Mesangial cell (primary cell): ENCODE measurements at places on chromosomes 11 and 22. TPM values are rescaled to one million over a fixed set of nuclear protein-coding genes. Genes with fewer than 3 reads are reported as not detected.

Gene UBQLN3
- total RNA-seq = not detected in 2 replicates

Gene NXPE2
- 0.16 TPM in 1 of 2 replicates, not detected in the other for total RNA-seq

Gene SMPD1
- total RNA-seq = 38.3 and 91.0 TPM in 2 replicates

Gene OR4A47
- not detected in 2 replicates for total RNA-seq

Gene FGF19
- total RNA-seq = not detected in 2 replicates

Gene OR51I1
- total RNA-seq = not detected in 2 replicates

Gene OR4D10
- not detected in 2 replicates for total RNA-seq

Gene SEC14L2
- total RNA-seq = 28.3 and 30.3 TPM in 2 replicates

Gene ELFN2
- total RNA-seq = 9.0 and 20.5 TPM in 2 replicates

Gene FOLR3
- not detected in 2 replicates for total RNA-seq
